Fibroblast of skin of right quadriceps (primary cell): ENCODE measurements at places on chromosomes 3 and 15.

- peak; percentile 98 for DNase-seq
These were observed 240.0 kb downstream of the THRB start for GRCh38 chr3:24254649-24255048.

- no peak for DNase-seq
These were observed 23.2 kb downstream of the CYFIP1 start for GRCh38 chr15:22956978-22957260.

DNA sequence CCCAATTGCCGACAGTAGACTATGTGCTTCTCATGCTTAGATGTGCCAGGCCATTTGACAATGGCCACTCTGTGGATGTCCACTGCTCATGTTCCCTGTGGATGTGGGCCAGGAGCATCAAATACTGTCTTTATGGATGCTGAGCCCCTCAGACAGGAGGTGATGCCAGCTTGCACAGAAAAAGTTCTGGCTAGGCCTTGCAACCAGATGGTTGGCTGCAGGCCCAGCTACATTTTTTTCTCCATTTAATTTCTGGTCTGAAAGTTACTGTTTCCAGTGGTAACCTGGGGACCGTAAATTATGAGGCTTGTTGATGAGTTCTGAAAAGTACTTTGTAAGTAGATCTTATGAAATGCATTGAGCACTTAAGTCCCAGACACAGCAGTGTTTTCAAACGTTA, 228.5 kb downstream of the CHL1 start:
- peak; percentile 2 for DNase-seq

- no peak for DNase-seq
These were observed 167.4 kb upstream of the CTDSPL start for GRCh38 chr3:37694284-37694675.

DNA sequence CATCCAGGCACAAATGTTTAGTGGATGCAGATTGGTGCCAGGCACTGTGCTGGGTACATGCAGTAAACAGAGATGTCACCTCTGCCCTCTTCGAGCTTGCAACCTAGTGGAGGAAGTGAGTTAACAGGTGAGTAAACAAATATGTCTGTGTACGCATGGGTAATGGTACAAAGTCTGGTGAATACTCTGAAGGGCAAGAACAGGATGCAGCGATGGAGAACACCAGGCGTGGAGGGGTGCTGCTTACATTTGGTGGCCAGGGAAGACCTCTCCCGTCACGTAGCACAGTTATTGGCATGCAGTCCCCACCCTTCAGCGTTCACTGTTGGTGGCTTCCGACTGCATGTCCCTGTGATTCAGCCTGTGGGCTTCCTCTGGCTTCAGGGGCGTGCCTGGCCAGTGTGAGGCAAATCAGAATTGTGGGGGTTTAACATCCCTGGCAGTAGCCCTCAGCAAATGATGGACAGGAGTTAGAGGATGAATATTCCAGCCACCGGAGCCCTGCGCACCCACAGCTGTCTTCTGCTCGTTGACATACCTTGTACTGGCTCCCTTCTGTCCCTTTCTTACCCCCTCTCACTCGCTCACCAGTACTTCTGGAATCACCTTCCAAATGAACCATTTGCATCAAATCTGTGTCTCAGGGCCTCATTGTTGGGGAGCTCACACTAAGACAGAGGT, 9.1 kb upstream of the HDAC11 start:
- no peak for DNase-seq

- no peak for DNase-seq
These were observed 22.0 kb downstream of the RBP2 start for GRCh38 chr3:139454346-139454745.

DNA sequence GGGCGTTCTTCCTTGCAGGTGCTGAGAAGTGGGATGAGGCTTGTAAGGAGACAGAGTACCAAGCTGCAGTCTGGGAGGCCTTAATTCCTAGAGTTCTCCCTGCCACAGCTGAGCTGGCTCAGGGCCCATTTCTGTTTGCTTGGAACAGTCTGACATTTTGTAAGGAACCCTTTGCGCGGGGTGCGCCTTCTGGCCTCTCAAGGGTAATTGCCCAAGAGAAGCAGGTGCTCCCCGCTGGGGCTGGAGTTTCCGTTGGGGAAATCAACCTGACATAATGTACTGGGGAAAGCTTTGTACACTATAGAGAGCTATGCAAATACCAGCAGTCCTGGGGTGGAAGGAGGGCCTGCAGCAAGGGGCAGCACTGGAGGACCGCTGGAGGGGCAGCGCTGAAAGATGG, 83.6 kb downstream of the HMG20A start:
- DNase-seq, result no peak

DNA sequence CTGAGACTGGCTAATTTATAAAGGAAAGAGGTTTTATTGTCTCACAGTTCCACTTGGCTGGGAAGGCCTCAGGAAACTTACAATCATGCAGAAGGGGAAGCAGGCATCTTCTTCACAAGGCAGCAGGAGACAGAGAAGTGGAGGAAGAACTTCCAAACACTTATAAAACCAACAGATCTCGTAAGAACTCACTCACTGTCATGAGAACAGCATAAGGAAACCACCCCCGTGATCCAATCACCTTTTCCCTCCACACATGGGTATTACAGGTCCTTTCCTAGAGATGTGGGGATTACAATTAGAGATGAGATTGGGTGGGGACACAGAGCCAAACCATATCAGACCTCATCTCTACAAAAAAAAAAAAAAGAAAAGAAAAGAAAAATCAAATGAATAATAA, 25.7 kb downstream of the CGGBP1 start:
- DNase-seq, result no peak

- no peak for DNase-seq
These were observed 87.2 kb upstream of the NSMCE3 start for GRCh38 chr15:29356786-29357185.

- no peak for DNase-seq
These were observed 33.4 kb upstream of the PLAAT1 start for GRCh38 chr3:193207290-193208273.

GRCh38 chr3:33231756-33232465, 13.3 kb upstream of the SUSD5 start:
- DNase-seq, result no peak

DNA sequence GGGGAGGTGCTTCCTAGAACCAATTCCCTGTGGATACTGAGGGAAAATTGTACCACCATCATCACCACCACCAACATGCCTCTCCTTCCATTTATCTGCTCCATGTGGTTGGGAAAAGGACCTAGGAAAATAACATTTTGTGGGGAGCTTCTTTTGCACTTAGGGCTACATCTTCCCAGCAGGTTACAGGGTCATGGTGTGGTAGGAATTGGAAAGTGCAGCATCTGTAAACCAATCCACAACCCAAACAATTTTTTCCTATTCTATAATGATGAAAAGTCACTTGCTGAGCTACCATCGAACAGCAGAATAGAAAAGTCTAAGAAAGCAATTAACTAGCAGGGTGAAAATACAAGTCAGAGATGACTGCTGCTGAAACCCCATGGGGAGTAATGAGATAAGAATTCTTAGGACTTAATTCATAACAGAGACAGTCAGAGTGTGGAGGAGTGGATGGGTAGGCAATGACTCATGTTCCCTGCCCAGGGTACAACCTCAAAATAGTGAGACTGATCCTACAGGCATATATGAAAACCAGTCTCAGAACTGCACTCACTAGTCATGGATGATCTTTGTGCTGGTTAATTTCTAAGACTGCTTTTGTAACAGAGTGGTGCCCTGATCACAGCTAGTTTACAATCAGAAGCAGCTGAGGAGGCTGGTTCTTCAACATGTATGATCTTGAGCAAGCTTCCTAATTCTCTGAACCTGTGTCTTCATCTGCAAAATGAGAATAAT, 38.1 kb upstream of the LEKR1 start:
- DNase-seq, result peak; percentile 97
